Renal cortex interstitium (tissue), 15 donors: ENCODE measurements at places on chromosomes 6 and 20. TPM values are rescaled to one million over a fixed set of nuclear protein-coding genes. Genes with fewer than 3 reads are reported as not detected.

DNA sequence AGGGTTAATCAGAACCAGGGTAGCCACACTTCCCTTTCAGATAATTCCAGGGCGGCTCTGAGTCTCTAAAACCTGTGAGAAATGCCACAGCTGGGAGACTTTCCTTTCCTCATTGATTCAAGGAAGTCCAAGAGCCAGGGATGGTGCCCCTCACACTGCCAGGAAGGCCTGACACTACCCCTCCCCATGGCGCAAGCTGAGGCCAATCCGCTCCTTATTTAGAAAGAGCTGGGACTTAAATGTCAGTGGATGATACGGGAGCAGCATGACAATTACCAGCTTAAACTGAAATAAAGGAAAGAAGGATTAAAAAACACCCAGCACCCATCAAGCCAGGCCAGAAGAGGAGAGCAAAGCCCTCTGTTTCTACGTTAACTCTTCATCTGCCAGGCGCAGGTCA, 244.4 kb downstream of the LRFN2 start:
- DNase-seq, result no peak

- no peak for DNase-seq
These were observed 32.5 kb downstream of the AKAP7 start for GRCh38 chr6:131167773-131168172.

- DNase-seq, result no peak
These were observed 115.6 kb downstream of the MAP3K7 start for GRCh38 chr6:90471263-90471662.

DNA sequence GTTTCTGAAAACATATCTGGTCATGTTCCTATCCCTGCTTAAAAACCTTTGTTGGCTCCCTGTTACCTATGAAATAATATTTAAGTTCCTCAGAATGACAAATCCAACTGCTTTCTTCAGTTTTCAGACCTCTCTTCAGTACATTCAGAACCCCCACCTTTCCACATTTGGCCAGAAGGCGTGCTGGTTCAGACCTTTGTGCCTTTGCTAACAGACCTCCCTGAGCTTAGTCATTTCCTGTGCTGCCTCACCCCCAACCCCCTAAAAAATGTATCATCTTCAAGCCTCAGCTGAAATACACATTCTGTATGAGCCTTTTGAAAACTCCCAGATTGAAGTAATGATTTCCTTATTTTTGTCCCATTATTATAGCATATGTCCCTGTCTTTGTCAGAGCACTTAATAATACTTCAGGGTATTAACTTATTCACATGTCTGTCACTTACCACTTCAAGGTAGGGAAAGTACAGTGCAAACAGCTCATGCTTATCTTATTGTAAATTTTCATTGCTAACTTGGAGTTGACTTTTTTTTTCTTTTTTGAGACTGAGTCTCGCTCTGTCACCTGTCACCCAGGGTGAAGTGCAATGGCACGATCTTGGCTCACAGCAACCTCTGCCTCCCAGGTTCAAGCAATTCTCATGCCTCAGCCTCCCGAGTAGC, 19.7 kb downstream of the FAM217A start:
- DNase-seq, result no peak

DNA sequence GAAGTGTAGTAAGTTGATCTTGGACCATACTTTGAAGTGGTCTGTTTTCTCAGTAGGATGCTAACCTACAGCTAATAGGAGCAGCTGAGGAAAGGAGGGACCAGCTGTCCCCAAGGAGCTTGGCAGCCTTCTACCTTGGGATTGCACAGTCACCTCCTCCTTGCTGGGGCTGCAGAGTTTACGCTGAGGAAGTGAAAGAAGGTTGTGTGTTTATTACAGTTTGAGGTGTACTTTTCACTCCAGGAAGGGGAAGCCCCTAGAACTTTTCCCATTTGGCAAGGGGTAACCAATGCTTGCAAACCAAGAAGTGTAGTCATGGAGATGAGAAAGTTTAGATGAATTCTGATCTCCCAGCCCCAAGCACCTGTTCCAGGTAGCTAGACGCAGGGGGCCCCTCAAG, 58.8 kb downstream of the BMP6 start:
- DNase-seq, result no peak

DNA sequence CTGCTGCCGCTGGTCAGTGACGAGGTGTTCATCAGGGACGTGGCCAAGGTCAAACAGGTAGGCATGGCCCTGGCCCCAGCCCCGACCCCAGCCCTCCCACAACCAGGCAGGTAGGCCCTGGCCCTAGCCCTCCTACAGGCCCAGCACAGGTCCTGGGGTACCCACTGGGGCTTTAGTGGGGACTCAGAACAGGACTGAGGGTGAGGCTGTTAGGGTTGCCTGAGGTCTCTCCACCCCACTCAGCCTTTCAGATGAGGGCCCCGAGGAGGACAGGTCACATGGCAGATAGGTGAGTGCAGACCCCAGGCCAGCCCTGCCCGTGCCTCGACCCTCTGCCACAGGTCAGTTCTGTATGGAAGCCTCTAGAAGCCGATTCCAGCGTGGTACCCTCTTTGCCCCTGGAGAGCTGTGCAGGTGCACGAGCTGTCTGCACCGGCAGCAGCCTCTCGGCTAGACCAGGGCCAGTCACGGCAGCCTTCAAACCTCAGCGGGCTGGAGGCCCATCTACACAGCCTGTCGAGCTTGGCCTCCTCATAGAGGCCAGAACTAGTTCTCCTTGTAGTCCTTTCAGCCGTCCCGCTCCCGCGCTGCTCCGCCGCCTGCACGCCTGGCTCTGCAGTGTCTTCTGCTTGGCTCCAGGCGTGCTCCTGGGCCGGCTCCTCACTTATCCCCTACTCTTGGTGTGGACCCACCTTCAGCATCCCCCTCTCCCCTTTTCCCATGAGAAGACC, 35.5 kb downstream of the PYGB start:
- no peak for DNase-seq

- no peak for DNase-seq
These were observed 18.1 kb downstream of the ACSS1 start for GRCh38 chr20:25039697-25040437.

GRCh38 chr20:24318569-24319352, 150.7 kb upstream of the SYNDIG1 start:
- no peak for DNase-seq

DNA sequence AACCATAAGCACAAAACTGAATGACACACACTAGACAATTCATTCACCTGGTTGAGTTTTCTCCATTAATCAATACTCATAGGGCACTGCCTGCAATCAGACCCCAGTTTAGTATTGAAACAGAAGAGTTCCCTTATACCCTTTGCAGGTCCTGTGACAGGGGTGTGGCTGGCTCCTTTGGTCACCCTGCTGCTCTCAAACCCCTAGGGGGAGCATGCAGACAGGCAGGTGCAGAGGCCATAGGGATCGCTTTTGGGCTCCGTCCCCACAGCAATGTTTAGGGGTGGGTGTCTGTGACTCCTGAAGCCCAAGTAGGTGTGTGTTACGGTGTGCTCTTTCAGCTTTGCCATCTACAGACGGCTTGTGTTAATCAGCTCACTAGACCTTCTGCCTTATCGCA, 210.4 kb downstream of the CENPW start:
- DNase-seq, result no peak

The SUMO4 gene
- 0.62 TPM for polyA plus RNA-seq

The EPHA7 gene
- 42.8 TPM for polyA plus RNA-seq

The GPX5 gene
- not detected for polyA plus RNA-seq

The SCGN gene
- polyA plus RNA-seq, result 0.14 TPM

The PBOV1 gene
- polyA plus RNA-seq, result 0.06 TPM

The KCNK5 gene
- 10.7 TPM for polyA plus RNA-seq

The HAO1 gene
- not detected for polyA plus RNA-seq
